Astrocyte of the cerebellum (primary cell): ENCODE measurements at places on chromosomes 1 and 21.

GRCh38 chr1:245124241-245124640, 30.5 kb upstream of the KIF26B start:
- no peak for DNase-seq

- no peak for DNase-seq
Measured at GRCh38 chr1:26541431-26541815, 11.9 kb downstream of the RPS6KA1 start.

DNA sequence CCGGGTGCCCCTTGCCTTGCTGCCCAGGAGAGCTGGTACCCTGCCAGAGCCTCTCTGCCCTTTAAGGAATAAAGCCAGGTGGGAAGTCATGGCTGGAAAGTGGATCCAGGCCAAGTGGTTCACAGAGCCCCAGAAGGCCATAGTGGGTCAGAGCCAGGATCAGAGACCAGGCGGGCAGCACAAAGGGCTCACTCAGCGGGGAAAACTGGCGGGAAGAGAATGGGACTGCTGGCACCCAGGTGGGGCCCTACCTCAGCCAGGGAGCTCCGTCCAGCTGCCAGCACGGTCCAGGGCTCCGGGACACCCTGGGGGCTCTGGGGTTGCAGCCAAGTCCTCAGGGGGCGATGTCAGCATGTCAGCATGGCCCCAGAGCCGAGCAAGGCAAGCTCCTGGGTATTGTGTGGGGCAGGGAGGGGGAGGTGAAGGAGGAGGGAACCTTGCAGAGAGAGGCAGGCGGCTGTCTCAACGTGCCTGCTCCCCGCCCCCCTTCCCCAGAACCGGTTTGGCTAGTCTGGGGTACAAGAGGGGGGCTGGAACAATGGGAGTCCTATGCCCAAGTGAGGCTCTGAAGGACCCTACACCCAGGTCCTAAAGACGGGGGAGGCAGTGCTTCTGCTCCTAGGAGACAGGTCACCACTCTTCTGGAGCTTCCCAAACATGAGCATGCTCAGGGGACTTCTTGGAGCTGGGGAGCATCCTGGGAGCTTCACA, at the start of gene ARHGEF19:
ARHGEF19 (minus strand) TSS at position 402 of the 711 bp plus-strand sequence. CDS start 3,598 bp downstream, outside the sequence.
- DNase-seq: no peak

DNA sequence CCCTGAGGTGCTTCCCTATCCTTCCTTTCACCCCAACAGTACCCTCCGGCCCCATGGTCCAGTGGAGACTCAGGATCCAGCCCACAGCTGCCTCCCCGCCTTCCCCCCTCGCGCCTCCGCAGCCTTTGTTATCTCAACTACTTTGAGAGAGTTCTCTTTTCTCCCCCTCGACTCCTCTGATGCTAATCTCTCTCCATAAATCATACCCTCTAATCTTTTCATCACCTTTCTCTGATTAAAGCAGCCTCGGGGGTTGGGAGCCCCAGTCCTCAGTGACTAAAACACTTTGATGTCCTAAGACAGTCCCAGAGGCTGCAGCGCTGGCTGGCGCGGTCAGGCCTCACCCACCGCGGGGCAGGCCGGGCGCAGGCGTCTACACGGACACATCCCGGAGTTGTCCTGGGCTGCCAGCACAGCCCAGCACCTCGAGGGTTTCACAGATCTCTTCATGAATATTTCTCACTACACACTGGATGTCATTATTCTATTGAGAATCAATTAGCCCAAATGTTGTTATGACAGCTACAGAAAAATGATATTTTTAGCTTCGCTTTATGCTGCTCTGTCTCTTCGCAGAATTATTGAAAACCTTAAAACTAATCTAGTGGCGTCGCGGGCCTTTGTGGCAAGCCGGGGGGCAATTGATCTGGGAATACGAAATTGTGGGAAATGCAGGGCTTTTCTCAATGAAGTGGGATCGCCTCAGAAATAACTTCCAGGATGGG, 289.5 kb downstream of the RRAGC start:
- DNase-seq: no peak

GRCh38 chr1:25688390-25689119, 72.0 kb downstream of the MAN1C1 start:
- no peak for DNase-seq

GRCh38 chr1:209651138-209651587, 1.1 kb downstream of the LAMB3 start:
- DNase-seq: no peak

DNA sequence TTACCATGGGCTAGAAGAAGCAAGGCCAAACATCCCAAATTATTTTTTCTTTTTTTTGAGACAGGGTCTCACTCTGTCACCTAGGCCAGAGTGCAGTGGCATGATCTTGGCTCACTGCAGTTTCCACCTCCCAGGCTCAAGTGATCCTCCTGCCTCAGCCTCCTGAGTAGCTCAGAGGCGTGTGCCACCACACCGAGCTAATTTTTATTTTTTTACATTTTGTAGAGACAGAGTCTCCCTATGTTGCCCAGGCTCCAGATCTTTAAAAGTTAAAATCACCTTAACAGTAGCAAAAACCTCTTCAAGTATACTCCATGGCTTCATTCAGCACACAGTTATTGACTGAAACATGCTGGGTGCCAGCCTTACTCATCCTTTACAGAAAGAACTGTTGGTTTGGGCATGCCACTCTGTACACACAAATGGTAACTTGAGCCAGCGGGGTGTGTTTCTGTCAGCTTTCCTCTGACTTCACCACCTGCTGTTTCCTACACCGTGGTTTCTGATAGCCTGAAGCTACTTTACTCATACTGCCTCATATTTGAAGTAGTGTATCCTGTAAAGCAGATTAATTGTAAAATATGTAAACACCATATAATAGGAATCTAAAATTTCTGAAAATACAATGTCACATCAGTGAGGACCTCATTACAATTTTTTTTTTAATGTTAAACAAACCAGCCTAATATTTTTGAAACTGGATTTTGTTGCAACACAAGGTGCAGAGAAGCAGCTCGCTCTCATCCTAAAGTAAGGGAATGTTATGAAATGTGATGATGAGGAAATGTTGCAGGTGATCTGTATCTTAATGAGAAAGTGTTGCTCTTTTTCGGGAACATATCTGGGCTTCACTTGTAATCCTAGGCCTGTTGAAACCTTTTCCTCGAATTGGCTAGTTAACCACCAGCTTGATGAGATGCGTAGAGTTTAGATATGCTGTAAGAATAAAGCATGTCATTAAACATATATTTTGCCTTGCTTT, 113.9 kb downstream of the ATP5PO start:
- peak; percentile 52 for DNase-seq

- DNase-seq: no peak
Measured at GRCh38 chr1:29653034-29653810, 416.9 kb downstream of the PTPRU start.

GRCh38 chr1:50566405-50566804, 143.2 kb upstream of the DMRTA2 start:
- no peak for DNase-seq

DNA sequence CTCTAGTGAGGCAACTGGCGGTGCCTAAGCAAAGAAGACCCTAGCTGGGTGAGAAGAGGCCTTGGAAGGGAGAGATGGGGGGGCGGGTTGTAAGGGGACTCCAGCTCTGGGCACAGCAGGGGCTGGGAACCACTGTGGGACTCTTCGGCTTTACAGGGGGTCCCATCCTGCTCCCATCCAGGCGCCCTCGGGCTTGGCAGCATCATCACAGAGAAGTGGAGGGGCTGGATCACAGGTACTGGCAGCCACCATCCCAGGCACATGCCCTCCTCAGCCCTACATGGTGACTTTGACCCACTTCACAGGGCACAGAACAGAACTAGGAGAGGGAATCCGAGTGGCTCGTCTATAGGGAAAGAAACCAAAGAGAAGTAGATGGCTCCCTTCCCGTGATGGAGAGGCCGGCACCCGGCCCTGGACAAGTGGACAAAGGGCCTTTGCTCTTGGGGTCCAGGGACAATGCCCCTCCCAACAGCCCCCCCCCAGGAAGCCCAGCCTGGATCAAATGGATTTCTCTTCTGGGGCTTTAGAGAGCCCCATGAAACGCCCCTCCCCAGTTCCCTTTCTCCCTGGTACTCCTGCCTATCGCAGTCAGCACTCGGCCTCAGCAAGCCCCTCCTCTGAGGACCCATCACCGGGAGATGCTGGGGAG, 54.0 kb upstream of the ECE1 start:
- no peak for DNase-seq

- DNase-seq: no peak
Measured at GRCh38 chr1:34929853-34930701, 627 bp upstream of the DLGAP3 start.

- no peak for DNase-seq
Measured at GRCh38 chr1:21814241-21814918, 2.3 kb downstream of the LDLRAD2 start.

- DNase-seq: no peak
Measured at GRCh38 chr21:39137248-39138178, 45.7 kb downstream of the PSMG1 start.

DNA sequence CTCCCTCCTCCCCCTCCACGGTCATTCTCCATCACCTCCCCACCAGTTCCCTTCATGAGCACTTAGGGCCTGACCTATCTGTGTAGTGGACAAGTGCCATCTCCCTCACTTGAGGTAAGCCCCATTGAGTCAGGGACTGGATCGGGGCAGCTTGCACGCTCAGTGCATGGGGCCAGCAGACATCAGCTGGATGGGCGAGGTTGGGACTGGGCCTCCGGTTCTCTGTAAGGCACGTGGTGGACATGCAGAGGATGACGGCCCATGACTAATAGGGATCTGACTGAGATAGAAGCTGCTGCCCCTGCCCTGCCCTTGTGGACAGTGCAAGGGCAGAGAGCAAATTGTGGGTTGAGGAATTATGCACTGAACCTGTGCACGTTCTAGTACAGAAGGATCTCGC, 120.4 kb upstream of the C1orf174 start:
- no peak for DNase-seq

DNA sequence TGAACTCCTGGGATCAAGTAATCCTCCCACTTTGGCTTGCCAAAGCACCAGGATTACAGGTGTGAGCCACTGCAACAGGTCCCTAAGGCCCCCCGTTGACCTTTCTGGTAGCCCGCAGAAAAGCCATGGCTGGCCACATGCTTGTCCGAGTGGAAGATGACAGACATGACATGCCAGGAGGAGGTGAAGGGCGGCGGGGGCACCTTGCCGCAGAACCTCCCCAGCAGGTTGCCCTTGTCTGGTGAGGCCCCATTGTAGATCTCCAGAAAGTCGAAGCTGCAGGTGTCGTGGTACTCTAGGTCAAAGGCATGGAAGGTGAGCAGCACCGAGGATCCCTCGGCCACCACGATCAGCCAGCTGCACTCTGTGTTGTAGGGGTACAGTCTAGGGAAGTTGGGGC, 8.4 kb downstream of the CDCP2 start:
- DNase-seq: no peak

GRCh38 chr1:151130987-151131586, 15.3 kb downstream of the SEMA6C start:
- peak; percentile 69 for DNase-seq

GRCh38 chr1:40739455-40740008, 44.1 kb upstream of the KCNQ4 start:
- DNase-seq: no peak

GRCh38 chr1:217435204-217435603, 195.7 kb downstream of the GPATCH2 start:
- DNase-seq: no peak

DNA sequence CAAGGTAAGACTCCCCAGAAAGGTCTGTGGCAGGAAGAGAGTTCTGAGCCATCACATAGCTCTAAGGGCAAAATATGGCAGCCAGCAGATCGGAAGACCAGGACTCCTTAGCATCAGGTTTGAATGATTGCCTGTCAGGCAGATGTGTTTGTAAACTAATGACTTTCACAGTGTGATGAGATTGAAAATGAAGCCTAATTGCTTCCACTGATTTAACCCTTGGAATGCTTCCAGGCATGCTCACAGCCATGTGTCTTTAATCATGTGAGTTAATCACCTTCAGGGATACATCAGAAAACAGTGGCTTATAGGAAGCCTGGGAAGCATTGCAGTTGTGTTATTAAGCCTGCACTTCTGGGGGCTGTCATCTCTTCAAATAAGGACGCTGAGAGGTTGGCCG, 82.8 kb downstream of the LRRC53 start:
- no peak for DNase-seq

DNA sequence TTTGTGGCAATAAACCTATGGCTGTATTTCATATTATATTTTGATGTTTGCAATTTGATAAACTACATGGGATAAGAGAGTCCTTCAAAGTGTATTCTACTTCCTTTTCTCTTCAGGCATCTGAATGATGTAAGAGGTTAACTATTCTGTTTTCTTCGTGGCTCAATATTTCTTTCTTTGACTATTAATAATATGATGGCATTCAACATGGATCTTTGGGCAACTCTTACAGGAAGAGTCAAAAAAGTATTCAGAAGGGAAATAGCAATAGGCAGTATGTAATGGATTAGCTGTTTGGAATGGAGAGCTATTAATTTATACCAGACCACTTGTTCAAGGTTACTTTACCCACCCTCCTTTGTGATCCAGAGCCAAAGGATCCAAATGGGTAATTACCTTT, 74.4 kb downstream of the HMCN1 start:
- no peak for DNase-seq

GRCh38 chr1:220966041-220966440, 86.8 kb downstream of the HLX start:
- DNase-seq: no peak

GRCh38 chr1:151060007-151060656, at the start of gene MLLT11:
Gene MLLT11, plus strand, starts transcription at chr1:151060397. Its CDS starts 6,828 bp downstream, at chr1:151067225.
- no peak for DNase-seq

DNA sequence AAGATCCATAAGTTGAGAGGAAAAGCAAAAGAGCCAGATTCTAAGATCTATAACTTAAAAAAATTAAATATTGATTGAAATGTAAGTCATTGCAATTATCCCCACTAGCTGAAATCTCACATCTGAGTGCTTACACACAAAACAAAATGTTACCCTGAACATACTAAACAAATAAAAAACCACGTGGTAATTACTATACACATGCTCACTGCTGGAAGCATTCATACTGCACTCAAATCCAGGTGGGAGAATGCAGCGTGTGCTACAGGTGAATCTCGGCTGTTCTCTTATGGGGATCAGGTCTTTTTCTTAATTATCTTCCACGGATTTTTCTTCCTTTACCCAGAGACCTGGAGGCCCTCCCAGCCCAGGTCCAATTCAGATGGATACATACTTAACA, 74.3 kb downstream of the SDC3 start:
- no peak for DNase-seq

DNA sequence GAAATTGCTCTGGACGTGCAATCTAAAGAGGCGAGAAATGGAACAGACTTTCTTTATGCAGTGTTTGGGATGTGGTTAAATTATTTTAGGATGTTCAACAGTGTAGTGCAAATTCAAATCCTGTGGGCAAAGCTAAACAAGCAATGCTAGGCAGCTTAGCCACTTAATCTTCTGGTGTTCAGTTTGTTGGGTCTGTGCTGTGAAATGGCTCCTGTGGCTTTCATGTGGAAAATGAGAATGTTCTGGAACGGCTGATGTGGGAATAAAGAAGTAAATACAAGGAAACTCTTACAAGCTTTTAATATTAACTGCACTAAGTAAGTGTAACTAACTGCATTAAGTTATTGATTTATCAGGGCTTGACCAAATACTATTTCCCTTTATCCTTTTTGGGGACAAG, 766.6 kb downstream of the ADGRL2 start:
- DNase-seq: no peak
